Cardiac septum (tissue), 1 donor: ENCODE measurements at places on chromosomes 16 and 17.

GRCh38 chr16:35207059-35207999, 1747.9 kb downstream of the TP53TG3F start:
- peak; percentile 65 for DNase-seq

GRCh38 chr17:9001559-9001958, 19.8 kb upstream of the NTN1 start:
- no peak for DNase-seq

DNA sequence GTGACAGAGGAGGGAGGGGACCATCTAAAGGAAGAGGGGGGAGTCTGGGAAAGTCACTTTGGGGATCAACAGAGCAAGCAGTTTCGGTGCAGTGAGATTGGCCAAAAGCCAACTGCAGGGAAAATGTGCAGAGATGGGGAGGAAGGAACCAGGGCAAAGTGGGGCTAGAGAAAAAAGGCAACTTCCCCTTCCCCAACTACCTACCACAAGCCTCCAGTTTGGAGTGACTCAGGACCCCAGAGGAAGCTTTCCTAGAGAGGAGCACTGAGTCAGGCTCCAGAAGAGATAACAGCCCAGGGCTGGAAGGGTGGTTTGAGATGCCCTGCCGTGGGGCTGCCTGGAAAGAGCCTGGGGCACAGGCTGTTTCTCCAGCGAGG, 6.9 kb upstream of the CD300LD start:
- no peak for DNase-seq

GRCh38 chr17:1360975-1361374, 39.0 kb downstream of the YWHAE start:
- DNase-seq = no peak

- no peak for DNase-seq
These were observed 17.2 kb downstream of the GINS3 start for GRCh38 chr16:58409316-58409973.

GRCh38 chr17:52790359-52790955, 631.9 kb upstream of the CA10 start:
- no peak for DNase-seq

- no peak for DNase-seq
These were observed 63.3 kb downstream of the KSR1 start for GRCh38 chr17:27519550-27519949.

- DNase-seq = no peak
These were observed 50.1 kb downstream of the TOM1L2 start for GRCh38 chr17:17922070-17922614.

DNA sequence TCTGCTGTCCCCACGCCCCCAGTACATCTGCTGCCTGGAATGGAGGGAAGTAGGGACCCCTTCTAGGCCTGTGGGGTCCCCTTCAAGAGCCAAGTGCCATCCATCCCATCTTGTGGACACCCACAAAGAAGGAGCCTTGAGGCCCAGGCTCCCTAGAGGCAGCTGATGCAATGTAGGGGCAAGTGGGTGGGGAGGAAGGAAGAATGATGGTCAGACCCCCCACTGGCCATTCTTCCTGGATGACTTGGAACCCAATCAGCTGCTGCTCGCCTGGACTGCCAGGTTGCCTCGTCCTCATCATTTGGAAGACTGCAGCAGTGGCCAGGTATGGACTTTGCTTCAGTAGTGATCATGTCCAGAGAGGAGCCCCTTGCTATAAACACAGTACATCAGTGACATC, 48.9 kb downstream of the SMPD3 start:
- DNase-seq = no peak

DNA sequence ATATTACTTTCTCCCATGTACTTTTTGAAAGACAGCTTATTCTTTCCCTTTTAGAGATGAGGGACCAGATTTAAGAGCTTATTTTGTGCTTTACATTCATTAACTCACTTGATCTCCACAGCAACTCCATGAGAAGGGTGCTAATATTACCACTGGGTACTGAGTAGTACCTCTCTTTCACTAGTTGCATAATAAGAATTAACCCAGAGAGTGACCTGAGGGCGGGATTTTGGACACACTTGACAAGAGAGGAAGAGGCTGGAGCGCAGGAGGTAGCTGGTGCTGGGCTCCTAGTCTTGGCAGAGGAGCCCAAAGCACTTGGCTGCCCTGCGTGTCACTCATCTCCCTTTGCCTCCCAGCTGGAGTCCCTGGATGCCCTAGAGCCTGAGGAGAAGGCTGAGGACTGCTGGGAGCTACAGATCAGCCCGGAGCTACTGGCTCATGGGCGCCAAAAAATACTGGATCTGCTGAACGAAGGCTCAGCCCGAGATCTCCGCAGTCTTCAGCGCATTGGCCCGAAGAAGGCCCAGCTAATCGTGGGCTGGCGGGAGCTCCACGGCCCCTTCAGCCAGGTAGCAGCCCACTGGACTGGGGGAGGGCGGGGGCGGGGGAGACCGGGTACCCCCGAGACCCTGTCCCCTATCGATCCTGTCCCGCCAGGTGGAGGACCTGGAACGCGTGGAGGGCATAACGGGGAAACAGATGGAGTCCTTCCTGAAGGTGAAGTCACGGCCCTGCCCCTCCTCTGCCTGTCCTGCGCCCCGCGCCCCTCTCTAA, 1.7 kb upstream of the MAZ start:
- no peak for DNase-seq
